Liver (tissue), 10 donors: ENCODE measurements at places on chromosomes 2 and 18.

- no peak for DNase-seq
These were observed 1.6 kb upstream of the RTP5 start for GRCh38 chr2:241867776-241868420.

DNA sequence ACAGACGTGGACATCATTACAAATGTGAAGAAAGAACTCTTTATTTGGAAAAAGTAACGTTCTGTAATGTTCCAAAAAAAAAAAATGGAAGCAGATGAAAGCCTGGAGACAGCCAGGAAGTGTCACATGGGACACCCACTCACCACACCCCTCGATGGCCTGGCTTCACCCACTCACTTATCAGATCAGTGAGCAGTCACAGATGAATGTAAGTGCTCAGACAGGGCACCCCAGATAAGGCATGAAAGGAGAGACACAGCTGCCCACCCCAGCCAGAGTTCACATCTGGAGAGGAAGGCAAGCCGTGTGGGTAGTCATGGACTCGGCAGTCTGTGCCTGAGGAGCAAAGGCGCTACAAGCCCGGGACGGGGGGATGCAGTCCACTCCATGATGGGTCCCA lies 105.2 kb downstream of the SEPTIN10 start:
- no peak for DNase-seq

DNA sequence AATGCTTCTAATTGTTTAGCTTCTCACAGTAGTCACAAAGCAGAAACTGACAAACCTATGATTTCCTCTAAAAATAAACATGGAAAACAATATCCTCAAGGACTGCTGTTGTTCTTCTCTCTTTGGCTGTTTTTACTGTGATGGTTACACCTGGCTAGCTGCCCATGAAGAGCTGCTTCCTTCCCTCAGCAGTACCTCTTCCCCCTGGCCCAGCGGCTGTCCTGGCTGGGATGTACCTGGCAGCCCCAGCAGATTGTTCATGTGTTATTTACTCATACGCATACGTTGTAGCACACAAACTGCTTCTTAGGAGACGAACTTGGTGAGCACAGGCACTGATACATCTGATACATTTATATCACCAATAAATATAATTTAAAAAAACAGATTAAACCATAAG lies 27.4 kb downstream of the NEMP2 start:
- no peak for DNase-seq

- DNase-seq, result no peak
These were observed 36.0 kb upstream of the SCN1A start for GRCh38 chr2:166163775-166164174.

DNA sequence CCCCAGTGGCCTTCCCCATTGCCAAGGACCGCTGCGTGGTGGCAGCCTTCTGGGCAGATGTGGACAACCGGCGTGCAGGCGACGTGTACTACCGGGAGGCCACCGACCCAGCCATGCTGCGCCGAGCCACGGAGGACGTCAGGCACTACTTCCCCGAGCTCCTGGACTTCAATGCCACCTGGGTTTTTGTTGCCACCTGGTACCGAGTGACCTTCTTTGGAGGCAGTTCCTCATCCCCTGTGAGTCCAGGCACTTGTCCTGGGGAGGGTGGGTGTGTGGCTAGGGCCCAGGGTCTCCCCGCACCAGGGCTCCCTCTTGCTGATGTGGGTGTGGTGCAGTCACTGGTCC lies 31.9 kb downstream of the SNED1 start:
- DNase-seq, result no peak

- DNase-seq, result no peak
These were observed 34.0 kb upstream of the CYTIP start for GRCh38 chr2:157477919-157478318.

DNA sequence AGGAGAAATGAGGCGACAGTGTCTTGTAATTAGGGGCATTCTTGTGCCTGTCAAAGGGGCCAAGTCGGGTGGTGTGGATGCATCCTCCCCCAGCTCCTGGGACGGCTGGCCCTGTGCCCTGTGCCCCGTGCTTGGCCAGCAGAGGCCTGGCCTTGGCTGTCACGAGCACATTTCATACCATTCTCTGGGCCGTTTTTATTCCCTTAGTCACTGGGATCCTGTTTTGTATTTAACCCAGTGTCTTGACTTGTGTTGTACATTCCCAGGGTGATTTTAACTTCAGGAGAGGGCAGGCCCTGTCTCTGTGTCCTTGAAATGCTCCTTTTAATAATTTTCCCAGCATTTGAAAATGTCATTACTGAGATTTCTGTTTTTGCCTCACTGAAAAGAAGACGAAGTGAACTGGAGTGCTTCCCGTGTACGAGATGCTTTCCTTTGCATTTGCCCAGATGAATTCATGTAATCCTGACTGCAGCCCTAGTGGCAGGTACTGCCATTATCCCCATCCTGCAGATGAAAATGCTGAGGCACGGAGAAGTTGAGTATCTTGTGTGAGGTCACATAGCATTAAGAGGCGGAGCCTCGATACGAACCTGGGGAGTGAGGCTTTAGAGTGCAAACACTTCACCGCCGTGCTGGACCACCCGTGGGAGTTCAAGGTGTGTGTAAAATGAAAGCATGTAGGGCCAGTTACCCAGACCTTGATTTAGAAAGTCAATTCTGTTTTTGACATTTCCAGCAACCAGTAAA lies 57.0 kb downstream of the SH3RF3 start:
- DNase-seq, result no peak
